ENCODE measurements at places on chromosomes 1 and 21.

DNA sequence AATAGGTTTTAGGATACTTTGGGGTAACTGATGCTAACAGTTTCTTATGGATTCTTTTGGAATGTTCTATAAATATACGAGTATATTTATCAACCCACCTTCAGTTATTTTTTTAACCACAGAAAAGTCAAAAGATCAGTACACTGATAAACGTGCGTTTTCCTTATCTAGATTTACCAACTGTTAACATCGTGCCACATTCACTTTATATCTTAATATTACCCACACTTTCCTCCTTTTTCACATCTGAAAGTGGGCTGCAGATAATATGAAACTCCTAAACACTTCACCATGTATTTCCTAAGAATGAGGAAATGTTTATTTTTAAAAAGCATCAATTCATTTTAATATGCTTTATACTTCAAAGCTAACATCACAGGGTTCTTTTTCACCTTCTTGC is 7.7 kb downstream of the ATF6 start:
- no peak for DNase-seq

GRCh38 chr1:30541721-30542485 is 181.5 kb downstream of the MATN1 start:
- no peak for DNase-seq

DNA sequence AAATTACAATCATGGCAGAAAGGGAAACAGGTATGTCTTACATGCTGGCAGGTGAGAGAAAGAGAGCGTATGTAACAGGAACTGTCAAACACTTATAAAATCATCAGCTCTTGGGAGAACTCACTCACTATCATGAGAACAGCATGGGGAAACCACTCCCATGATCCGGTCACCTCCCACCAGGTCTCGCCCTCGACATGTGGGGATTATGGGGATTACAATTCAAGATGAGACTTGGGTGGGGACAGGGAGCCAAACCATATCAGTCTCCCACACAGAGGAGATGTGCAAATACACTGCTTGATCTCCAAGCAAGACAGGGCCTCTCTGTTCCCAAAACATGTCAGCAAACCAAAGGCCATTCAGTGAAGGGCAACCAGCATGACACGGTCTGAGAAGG is 27.4 kb downstream of the LMX1A start:
- no peak for DNase-seq

DNA sequence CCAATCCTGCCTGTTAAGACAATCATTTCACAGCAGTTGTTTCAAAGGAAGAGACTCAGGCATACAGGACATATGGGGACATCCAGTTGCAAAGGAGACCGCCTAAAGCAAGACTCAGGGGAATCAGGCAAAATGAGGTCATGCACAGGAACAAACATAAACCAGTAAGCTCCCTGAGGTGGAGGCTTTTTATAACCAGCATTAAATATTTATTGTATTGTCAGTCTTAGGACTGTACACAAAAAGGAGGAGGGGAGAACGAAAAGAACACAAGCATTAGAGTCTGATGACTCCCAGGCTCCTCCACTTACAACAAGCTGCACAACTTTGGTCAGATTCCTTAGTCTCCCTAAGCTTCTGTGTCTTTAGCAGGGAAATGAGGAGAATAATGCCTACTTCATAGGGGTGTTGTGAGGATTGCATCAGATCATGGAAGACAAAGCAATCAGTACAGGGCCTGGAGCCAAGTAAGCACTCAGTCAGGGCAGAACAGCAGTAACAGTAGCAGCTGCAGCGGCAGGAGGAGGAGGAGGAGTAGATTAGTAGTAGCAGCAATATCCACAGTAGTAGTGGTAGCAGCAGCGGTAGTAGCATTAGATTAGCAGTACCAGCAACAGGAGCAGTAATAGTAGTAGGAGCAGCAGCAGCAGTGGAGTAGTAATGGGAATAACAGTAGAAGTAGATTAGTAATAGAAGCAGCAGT is 54.2 kb upstream of the SPATA6 start:
- peak; percentile 86 for DNase-seq

- DNase-seq: no peak
Measured at GRCh38 chr1:155044812-155045657, 6.1 kb upstream of the ADAM15 start.

GRCh38 chr1:12495725-12496124 is 122.3 kb downstream of the DHRS3 start:
- no peak for DNase-seq

DNA sequence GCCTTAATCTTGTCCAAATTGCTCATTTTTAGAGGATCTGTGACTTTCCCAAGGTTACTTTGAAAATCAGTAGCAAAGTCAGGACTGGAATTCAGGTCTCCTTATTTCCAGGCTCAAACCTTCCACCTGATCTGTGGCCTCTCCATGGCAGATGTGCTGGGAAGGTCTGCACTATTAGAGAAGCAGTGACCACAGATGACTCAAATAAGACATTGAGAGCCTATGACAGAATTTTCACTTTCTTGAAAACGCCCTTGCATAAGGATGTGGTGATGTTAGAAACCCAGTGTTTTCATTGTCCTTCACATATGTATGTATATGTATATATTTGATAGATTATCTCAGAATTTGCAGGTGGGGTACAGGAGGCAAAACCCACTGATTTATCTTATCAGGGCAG is 45.3 kb downstream of the TTC39A start:
- no peak for DNase-seq

GRCh38 chr1:161420763-161421455 is 53.2 kb upstream of the CFAP126 start:
- DNase-seq: no peak

DNA sequence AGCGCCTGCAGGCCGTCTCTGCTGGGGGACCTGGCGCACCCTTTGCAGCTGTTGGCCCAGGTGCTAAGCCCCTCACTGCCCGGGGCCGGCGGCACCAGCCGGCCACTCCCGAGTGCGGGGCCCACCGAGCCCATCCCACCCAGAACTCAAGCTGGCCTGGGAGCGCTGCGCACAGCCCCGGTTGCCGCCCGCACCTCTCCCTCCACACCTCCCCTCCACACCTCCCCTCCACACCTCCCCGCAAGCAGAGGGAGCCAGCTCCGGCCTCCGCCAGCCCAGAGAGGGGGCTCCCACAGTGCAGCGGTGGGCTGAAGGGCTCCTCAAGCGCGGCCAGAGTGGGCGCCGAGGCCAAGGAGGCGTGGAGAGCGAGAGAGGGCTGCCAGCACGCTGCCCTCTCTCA is 177.8 kb upstream of the KAZN start:
- no peak for DNase-seq

DNA sequence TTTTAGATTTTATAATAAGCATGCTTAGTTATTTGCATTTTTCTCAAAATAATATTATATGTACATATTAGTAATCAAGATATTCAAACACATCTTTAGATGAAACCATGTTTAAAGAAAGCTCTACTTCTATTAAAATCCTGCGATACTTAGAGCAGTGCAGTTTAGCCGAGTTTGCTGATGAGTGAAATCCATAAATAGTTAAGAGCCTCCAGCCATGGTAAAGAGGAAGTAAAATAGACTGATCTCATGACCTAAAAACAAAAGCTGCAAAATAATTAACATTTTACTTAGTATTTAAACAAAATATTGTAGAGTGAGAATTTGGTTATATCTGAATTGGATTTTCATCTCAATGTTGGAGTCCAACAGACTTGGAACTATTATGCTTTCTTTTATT is 147.4 kb upstream of the NRIP1 start:
- DNase-seq: no peak

DNA sequence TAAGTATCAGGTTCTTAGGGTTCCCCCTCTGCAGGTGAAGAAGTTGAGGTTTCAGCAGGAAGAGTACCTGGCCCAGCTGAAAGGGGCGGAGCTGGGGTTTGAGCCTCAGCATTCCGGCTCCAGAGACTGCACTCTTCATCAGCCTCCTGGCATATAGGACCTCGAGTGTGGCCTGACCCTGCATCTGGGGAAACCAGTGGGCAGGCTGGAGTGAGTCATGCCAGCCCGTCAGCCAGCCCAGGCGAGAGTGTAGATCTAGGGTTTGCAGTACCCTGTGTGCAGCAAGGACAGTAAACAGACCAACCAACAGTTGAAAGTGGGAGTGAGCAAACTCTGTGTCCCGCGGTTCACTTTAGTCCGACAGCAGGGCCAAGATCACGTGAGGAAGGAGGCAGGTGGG is 14.1 kb downstream of the MFSD2A start:
- DNase-seq: no peak

DNA sequence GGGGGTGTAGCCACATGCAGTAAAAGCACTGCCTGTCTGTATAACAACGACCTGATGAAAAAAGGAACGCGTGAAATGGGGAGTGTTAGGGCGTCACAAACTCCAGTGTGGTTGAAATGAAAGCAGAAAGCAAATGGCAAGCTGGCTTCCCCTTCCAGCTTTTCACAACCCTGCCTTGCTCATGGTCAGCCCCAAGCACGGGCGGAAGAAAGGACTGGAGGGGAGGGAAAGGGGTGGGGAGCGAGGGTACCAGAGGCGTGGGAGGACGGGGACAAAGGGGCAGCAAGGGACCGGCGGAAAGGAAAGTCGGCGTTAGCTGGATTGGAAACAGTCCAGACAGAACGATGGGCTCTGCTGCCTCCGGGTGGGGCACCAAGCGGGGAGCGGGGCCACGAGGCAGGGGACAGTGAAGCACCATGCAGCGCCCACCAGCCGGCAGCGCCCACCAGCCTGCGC is 9.6 kb downstream of the VPS26C start:
- DNase-seq: no peak

DNA sequence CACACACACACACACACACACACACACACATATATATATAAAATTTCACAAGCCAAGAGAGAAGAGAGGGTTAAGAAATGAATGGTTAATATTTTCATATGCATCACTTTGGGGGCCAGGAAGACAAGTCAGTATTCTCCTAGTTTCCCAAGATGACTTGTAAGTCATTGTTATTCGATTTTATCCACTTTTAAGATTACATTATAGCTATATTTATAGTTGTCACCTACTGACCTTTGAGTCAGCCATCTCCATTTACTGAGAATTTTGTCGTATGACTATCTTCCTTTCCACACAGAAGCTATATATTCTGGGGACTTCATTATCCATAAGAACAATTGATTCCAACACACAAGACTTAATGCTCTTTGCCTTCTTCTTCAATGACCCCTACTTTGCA is 8.9 kb downstream of the LYST start:
- no peak for DNase-seq

GRCh38 chr1:226964068-226964425 is 24.0 kb downstream of the COQ8A start:
- DNase-seq: no peak

GRCh38 chr1:158942490-158942889 is 11.1 kb downstream of the PYHIN1 start:
- no peak for DNase-seq
